Activated CD4-positive, alpha-beta T cell treated with anti-CD3 and anti-CD28 coated beads, Interleukin-2, amount 50 U/mL, for 4 hours (primary cell): ENCODE measurements at places on chromosomes 2 and 18.

- no peak for DNase-seq
Observed at GRCh38 chr2:120820263-120820952, 84.7 kb downstream of the GLI2 start.

- DNase-seq, result no peak
Observed at GRCh38 chr2:194765723-194766122, 891.3 kb upstream of the SLC39A10 start.

DNA sequence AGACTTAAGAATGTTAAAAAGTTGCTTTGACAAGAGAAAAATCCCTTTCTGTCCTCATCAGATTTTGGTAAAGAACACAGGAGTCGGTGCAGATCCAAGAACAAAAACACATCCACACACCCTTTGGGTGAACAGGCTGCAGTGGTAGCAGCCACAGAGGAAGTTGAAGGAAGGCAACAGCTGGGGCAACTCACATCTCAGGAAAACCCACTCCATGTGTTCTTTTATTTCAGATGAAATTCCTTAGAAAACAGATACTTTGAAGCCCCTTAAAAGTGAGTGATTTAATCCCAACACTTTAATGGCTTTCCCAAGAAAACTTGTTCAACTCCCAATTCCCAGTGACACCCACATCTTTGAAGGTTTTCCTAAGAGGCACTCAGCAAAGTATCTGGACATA is 271.3 kb downstream of the ICOS start:
- DNase-seq, result no peak

- DNase-seq, result no peak
Observed at GRCh38 chr18:40326985-40327384, 1628.0 kb upstream of the PIK3C3 start.

DNA sequence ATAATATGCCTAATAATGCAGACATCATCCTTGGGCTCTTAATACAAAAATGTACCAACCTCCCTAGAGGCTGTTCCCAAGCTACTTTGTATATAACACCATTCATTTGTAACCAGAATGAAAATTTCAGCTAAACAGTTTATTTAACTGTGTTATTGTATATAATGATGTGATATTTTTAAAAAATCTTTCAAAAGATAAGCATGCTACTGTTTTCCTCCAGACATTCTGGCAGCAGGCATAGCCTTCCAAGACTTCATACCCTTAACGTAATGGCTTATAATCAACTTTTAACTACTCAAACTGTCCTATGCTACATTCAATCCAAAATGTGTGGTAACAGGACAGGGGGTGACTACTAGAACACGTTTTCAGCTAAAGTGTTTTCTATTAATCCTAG is 21.2 kb downstream of the CFAP221 start:
- no peak for DNase-seq

DNA sequence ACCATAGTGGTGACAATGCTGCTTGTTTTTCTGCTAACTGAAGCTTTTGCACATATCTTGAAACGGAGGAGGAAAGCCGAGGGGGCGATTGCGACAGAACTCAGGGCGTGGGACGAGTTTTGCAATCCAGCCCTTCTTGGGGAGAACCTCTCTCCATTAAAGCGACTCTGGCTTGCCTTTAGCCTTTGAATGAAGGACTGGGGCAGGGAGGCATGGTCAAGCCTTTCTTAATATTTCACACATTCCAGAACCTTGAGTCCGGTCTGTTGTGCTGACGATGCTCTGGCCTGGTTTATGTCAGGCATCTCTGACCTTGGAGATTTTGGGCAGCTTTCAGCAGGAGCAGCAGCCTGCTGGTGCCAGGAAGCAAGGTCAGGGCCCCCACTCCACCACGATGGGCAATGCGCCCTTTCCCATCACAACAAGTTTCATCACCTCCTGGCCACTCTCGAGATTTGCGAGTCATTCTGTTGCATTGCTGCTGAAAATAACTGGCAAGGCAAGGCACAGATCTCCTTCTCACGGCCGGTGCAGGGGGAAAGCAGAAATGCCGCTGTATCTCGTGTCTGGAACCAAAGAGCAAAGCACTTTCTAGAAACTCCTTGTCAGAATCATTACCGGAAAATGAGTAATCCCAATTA is 10.8 kb downstream of the EMILIN2 start:
- DNase-seq, result no peak
